ENCODE measurements at places on chromosomes 7 and 10.
A peak's percentile ranks its signal among the peaks of the same experiment; 100 is the strongest.

DNA sequence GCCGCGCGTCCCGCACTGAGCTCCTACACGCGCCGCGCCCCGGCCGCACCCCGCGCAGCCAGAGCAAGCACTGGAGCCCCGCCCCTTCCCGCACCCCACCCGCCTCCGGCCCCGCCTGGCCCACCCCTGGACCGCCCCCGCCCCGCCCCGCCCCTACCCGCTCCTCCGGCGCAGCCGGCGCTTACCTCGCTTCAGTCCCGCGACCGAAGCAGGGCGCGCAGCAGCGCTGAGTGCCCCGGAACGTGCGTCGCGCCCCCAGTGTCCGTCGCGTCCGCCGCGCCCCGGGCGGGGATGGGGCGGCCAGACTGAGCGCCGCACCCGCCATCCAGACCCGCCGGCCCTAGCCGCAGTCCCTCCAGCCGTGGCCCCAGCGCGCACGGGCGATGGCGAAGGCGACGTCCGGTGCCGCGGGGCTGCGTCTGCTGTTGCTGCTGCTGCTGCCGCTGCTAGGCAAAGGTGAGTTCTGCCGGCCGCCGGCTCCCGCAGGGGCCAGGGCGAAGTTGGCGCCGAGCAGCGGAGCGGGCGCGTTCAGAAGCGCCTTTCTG, at the start of gene RET:
TSS of gene RET (plus strand) at position 194 of the 545 bp plus-strand sequence. CDS start at position 384, 190 bp downstream.
- DNase-seq = no peak

- no peak for DNase-seq
Measured at GRCh38 chr7:74586258-74587175, 71.0 kb upstream of the GTF2I start.

- DNase-seq = no peak
Measured at GRCh38 chr10:16941870-16942269, 124.6 kb upstream of the RSU1 start.

DNA sequence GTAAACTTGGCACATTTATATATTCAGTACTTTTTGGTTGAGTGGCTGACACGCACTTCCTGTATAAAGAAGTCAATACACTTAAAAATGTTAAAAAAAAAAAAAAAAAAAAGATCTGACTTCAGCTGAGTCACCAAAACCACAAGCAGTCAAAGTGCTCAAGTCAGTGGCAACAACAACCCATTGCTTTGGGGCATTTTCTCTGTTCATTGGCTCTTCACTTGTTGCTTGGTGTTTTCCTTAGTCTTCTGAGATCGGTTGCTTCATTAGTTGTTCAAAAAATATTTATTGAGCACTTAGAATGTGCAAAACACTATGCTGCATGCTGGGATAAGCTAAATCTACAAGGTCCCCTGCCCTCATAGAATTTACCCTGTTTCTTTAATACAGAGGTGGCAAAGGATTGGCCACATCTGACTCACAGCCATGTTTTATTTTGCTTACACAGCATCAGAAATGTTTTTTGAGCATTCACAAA, 63.7 kb downstream of the ZNRF2 start:
- DNase-seq = peak; percentile 48

DNA sequence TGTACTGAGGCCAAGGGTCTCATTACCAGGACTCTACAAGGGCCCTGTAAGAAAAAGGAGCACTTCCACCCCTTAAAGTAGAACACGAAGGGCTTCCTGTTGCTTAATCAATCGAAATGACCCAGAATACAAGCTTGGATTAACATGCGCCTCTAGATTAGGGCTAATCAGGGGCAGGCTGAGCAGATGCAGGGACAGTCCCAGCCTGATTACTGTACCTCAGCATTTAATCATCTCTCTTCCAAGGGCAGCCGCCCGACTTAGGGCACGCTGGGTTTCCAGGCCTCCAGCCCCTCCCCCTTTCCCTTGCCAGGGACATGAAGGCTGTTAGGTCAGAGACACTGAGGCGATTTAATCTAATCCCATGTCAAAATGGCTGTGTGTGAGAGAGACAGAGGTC, 138.6 kb downstream of the NRF1 start:
- no peak for DNase-seq

GRCh38 chr7:47578579-47579270, 3.2 kb downstream of the TNS3 start:
- DNase-seq = no peak

DNA sequence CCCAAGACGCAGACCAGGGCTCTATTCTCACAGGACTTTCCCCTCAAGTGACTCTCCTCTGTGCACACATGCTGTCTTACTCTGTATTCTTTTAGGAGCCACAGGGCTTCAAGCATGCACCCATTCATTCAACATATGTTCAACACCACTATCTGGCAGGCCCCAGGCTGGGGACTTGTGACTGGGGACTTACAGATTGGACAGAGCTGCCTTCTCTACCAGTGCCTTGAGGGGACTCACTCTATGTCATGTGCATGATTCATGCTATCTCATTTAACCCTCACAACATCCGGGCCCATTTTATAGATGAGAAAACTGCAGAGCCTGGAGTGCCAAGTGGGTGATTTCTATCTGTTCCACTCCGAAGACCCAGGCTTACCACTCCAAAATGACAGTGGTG, 34.3 kb downstream of the MYL10 start:
- no peak for DNase-seq

- DNase-seq = no peak
Measured at GRCh38 chr10:112393827-112394226, 19.9 kb downstream of the ACSL5 start.

DNA sequence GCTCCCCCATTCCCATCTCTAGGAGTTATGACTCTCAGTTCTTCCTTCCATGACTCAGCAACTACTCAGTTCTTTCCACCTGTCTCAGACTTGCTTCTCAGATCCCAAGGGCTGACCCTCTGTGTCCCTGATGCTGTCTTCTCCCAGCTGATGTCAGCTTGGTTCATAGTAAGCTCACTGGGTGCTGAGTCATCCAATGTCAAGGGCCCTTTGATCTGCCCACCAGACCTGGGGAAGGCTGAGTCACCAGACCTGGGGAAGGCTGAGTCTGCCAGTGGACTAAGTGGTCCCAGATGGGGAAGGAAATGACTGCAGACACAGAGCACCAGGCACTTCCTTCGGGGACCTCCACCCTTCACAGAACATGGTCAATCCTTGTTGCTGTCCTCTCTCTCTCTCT, 76.1 kb upstream of the ZEB1 start:
- peak; percentile 88 for DNase-seq

Data from AG04450 (cell line).